Neuronal stem cell (in vitro differentiated cells): ENCODE measurements at places on chromosomes 4 and X.

GRCh38 chrX:71604141-71604540 is 14.2 kb downstream of the CXCR3 start:
- DNase-seq = no peak

DNA sequence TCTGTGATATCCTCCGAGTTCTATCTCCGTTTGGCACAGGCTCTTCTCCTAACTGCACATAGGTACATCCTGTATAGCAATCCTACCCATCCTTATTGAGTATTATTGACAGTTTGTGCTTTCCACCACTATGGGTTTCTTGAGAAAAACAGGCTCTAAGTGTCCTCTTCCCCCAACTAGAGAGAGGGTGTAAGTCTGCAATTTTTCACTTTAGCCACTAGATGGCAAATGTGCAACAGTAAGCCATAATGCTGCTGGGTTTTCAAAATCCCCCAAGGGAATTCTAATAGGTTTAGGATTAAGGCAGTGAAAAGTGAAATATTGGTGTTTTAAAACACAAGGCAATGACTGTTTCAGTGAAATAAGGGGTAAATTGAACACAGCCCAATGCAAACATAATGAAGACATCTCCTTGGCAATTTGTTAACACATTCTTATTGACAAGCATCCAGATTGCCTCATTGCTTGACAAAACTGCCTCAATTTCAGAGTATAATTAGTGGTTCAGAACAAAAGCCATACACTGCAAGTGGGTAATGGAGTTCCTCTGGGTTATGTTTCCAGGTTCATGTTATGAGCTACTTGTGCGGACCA is 239.0 kb upstream of the HTR2C start:
- peak; percentile 17 for DNase-seq

- no peak for DNase-seq
Observed at GRCh38 chrX:80237072-80237471, 183.2 kb upstream of the TENT5D start.

DNA sequence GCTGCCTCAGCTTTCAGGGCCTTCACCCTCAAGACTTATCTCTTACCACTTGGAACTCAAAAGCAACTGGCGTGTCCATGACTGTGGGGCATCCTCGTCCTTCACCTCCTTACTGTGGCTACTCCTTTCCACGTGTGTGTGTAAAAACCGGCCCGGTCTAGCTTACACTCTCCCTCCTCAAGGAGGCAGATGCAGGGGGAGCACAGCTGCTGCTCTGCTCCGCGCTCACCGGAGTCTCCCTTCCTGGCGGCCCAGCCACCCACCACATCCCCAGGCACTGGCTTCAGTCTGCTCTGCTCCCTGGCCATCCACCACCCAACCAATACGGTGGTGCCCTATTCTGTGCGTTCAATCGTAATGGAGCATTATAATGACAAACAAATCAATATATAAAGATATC is 8.3 kb downstream of the RNF212 start:
- no peak for DNase-seq

GRCh38 chr4:5100986-5101385 is 49.7 kb downstream of the STK32B start:
- no peak for DNase-seq

- DNase-seq = peak; percentile 30
Observed at GRCh38 chr4:140012688-140013486, 141.1 kb downstream of the MAML3 start.

DNA sequence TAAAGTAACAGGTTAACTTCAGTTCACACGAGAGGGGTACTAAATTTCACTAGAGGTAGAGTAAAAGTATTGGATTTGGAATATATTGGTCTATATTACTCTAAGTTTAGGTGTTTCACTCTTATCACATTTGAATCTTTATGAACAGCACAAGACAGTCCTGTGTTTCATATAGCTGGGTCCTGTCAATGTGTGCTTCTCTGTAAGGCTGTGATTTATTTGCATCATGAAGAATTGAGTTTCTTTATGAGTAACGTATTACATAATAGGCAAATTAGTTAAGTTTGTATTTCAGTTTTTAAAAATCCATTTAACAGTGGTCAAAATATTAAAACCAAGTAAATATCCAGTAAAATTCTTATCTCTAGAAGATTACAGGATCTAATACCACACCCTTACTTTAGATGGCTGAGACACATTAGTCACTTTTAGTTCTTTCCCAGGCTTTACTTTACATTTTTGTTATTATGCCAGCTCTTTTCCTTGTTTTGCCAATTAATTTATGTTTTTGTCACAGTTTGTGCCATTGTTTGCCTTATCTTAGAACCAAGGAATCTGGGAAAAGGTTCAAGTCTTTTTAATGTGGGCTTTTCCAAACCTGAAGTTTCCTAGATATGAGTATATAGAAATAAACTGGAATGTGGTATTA is 32.1 kb downstream of the NUDT6 start:
- no peak for DNase-seq

GRCh38 chr4:54226404-54227255 is 2.5 kb upstream of the PDGFRA start:
- peak; percentile 23 for DNase-seq

GRCh38 chr4:8897251-8898167 is 25.9 kb upstream of the HMX1 start:
- no peak for DNase-seq

GRCh38 chr4:65559270-65559669 is 111.0 kb downstream of the EPHA5 start:
- no peak for DNase-seq

DNA sequence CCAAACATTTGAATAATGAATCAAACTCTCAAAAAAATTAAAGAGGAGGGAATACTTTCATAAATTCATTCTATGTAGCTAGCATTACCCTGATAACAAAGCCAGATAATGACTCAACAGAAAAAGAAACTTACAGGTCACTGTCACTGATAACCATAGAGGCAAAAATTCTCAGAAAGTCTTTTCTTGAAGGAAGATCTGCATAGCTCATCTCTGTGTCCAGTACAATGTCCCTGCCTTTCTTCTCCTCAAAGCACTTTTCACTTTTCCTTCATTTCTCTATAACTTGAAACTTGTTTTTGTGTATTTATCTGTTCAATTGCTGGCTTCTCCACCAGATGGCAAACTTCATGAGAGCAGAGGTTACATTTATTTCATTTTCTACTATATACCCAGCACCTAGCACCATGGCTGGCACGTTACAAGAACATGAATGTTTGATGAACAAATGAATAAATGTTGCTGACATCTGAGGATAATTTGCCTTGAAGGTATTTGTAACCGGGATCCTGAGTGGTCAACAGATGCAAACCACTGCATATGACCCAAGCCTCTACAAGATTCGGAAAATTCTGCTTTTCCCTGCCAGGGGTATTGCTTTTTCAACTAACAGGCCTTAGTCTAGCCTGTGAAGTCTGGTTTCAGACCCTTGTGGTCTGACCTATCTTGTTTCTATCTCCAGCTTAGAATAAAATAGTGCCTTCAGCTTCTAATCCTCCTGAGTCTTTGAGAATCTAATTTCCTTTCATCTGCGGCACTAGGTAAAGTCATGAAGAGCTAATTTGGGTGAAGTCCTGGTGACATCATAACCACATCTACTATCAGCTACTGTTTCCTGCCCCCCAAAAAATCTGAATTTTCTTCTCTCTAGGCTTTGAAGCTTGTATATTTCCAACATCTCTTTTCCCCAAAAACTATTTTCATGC is 52.5 kb upstream of the ANTXR2 start:
- DNase-seq = no peak

DNA sequence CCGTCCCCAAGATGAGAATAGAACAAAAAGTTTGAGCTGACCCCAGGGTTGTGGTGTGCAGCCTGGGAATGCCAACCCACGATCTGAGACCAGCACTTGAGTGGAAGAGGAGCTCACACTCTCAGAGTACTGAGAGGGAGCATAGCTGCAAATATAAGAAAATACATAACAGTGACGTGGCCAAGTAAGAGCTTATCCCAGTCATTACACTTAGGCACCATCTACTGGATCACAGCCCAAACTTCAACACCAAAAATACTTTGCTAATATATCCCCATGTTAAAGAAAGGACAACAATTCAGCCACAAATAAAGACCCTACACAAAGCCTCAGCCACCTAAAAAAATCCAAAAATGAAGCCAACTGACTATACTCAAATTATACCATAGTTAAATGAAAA is 33.3 kb upstream of the CXCL6 start:
- DNase-seq = no peak

- DNase-seq = no peak
Observed at GRCh38 chrX:14837155-14837554, 35.7 kb downstream of the FANCB start.

GRCh38 chr4:137861682-137862081 is 329.4 kb upstream of the PCDH18 start:
- DNase-seq = no peak

- no peak for DNase-seq
Observed at GRCh38 chr4:184812199-184812542, 13.6 kb downstream of the ACSL1 start.

GRCh38 chr4:173509036-173510001 is 20.7 kb downstream of the HAND2 start:
- DNase-seq = no peak

- no peak for DNase-seq
Observed at GRCh38 chr4:150072471-150072870, 5.8 kb upstream of the DCLK2 start.

- no peak for DNase-seq
Observed at GRCh38 chr4:77579406-77580076, 26.1 kb upstream of the CXCL13 start.

DNA sequence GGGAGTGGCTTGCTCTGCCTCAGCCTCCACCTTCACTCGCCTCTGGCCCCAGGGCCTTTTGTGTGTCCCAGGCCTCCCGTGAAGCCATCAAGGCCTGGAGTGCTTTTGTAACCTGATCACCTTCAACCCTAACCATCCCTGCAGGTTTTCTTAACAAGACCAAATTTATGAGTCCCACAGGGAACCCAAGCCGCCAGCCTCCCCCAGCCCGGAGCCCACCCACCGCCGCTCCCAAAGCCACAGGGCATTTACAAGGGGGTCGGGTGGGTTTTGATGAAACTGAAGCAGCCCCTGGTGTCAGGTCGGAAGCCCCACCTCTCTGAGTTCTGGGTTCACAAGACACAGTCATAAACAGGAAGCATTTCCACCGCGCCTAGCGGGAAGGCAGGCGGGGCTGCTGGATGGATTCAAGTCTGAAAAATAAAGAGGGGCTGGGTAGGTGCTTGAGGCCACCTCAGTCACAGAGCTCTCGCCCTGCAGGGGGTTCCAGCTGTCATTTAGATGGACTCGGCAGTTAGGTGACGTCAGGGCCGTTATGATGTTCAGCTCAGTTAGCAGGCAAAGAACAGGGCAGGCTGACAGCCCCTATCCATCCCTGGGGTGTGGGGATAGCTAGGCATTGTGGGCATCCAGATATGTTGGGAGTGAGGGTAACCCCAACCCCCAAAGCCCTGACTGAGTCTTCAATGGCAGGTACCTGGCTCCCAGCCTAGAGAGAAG is 128.5 kb downstream of the BCOR start:
- no peak for DNase-seq

GRCh38 chr4:38154681-38155588 is 194.7 kb downstream of the PTTG2 start:
- no peak for DNase-seq

DNA sequence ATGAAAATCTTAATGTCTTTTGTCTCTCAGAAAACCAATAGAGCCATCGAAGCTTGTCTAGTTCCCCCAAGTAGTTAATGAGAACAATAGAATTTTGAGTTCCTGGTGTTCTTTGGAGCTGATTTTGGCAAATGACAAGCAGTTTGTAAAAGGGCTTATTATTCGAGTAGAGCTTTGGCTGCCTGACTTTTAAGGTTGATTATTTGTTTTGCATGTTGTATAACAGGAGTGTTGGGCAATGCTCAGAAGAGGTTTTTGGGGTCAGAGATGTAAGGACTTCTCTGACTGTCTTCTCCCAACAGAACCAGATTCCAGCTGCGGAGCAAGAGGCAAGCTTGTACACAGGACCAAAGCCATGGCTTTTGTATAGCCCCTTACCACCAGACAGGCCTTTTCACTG is 30.0 kb downstream of the ZCCHC12 start:
- DNase-seq = no peak

DNA sequence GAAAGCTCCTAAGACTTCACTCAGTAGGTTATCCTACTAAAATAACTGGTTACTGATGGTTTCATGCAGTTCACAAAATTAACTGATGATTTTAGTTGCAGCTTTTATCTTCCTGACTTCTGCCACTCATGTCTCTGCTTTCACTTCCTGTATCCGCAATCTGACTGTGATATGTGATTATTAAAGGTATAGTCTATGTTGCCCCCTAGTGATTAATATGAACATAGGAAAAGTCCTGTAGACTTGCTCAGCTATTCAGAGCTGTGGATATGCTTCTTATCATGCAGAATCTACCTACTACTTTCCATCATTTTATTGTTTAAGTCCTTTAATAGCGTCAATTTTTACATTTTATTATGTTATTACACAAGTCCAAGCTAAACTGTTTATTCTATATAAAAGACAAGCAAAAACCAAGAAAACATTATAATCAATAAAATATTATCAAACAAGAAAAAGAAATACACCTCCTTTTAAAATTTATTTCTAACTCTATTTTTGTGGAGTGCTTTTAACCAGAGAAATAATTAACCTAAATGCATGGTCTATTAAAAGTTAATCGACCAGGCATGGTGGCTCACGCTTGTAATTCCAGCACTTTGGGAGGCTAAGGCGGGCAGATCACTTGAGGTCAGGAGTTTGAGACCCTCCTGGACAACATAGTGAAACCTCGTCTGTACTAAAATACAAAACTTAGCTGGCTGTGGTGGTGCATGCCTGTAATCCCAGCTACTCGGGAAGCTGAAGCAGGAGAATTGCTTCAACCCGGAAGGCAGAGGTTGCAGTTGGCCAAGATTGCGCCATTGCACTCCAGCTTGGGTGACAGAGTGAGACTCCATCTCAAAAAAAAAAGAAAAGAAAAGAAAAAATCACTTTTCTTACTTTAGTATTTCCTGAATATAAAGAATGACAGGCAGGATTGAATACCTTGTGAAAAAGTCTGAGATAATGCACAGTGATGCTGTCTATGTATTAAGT is 40.4 kb upstream of the TLR2 start:
- DNase-seq = no peak

DNA sequence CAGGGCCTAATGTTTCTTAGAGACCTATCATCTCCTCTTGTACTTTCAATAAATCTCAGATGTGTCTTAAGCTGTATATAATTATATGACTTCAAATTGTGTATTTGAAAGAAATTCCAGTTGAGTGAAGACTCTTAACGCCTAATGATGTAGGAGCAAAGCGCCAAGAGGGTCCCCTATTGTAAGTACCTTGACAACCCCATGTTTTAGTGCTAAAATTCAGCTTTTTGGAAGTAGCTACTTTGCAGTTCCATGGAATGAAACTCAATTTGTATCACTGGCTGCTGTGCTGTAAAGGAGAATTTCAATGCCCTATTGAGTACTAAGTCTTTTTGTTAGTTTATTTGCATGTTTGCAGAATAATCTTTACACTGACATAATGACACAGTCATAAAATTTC is 1826.6 kb upstream of the AGA start:
- DNase-seq = no peak

GRCh38 chr4:1172971-1173757 is 781 bp upstream of the SPON2 start:
- DNase-seq = no peak

DNA sequence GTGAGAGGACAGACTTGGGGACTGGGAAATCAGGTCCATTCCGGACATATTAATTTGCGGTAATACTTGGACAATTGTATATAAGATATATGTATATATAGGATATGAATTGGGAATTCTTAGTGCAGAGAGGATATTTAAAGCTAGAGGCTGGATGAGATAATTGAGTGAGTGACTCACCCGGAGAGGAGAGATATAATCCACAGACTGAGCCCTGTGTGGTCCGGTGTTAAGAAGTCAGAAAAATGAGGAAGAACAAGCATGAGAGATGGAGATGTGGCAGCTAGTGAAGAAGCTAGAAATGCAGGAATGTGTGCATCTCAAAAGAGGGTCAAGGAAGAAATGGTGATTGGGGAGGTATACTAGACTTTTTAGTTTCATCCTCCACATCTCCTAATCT is 336.2 kb downstream of the SLC7A11 start:
- no peak for DNase-seq
